ENCODE measurements at places on chromosomes 1 and 21.

DNA sequence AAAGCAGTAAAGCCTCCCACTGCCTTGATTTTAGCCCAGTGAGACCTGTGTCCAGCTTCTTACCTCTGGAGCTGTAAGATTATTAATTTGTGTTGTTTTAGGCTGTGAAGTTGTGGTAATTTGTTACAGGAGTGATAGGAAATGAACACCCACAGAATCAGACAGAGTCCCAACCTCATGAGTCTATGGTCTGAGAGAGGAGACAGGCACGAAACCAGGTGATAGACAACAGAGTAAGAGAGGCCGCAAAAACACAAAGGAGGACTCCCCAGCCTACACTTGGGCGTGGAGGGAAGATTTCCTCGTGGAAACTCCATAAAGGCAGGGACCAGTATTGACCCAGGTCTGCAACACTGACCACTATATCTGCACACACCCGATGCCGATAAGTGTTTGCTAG is 234.6 kb upstream of the JUN start:
- H3K4me3 ChIP-seq: no peak overlapping the region
- no peaks in the 10 kb centered on the region for H3K36me3 ChIP-seq
- H3K4me1 ChIP-seq: peaks cover 15% of the 10 kb centered on the region
- DNase-seq: no peak

- DNase-seq: no peak
- H3K27ac ChIP-seq: no peak overlapping the region
- H3K4me1 ChIP-seq: no peaks in the 10 kb centered on the region
- no peaks in the 10 kb centered on the region for H3K27me3 ChIP-seq
- no peak overlapping the region for H3K4me3 ChIP-seq
- no peaks in the 10 kb centered on the region for H3K36me3 ChIP-seq
Observed at GRCh38 chr1:194644528-194644927, 1458.1 kb upstream of the B3GALT2 start.

DNA sequence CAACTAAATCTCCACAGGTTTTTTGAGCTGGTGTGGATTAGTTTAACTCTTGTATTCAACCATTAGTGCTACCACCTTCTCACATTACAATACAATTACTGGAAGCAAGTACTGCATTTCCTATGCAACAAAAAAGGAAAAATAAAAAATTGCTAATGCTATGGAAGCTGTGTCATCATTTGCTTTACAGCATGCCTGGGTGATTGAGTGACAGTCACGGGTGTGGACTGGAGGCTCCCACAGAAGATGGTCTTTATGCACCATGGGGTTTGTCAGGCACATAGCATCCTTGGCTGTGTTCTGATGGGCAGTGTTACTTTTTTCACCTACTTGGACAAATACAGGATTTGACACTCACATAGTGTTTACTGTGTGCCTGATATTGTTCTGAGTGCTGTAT is 262.3 kb downstream of the TM2D1 start:
- H3K27me3 ChIP-seq: no peaks in the 10 kb centered on the region
- no peaks in the 10 kb centered on the region for H3K4me1 ChIP-seq
- no peak overlapping the region for H3K27ac ChIP-seq

- no peak overlapping the region for H3K4me3 ChIP-seq
- no peak for DNase-seq
- no peaks in the 10 kb centered on the region for H3K36me3 ChIP-seq
- no peaks in the 10 kb centered on the region for H3K27me3 ChIP-seq
Observed at GRCh38 chr1:200311256-200311655, 98.6 kb downstream of the ZNF281 start.

DNA sequence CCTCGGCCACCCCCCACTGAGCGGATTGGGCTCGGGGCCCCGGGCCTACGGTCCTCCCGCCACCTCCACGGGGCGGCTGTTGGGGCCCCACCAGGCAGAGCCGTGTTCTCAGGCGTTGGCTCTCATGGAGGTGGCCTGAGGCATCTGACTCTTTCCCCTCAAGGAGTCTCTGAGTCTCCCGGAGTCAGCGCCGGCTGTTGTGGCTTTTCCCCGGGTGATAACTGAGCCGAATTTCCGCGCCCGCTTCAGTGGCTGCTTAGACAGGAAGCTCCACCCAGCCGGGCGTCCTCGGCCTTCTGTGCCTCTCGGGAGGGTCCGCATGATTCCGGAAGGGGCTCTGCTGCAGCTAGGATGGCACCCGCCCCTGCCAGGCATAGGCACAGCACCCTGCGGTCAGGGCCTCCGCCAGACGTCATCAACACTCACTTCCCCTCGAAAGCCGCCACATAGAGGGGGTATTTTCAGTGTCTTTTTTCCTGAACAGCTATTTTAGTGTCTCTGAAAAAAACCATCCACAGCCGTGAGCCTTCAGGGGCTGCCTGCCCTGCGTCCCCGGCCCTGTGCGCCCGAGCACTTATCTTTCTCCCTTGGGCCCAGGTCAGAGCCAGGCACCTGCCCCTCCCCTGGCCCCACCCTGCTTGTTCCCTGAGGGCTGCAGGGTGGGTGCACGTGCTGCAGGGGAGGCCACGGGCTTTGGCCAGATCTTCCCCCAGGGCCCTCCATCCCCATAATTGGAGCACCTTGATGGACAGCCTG is 72.9 kb downstream of the SKI start:
- H3K36me3 ChIP-seq: peaks cover 16% of the 10 kb centered on the region
- H3K27me3 ChIP-seq: no peaks in the 10 kb centered on the region
- peak; percentile 37 for DNase-seq
- peak overlapping the region; percentile 83 for H3K27ac ChIP-seq

DNA sequence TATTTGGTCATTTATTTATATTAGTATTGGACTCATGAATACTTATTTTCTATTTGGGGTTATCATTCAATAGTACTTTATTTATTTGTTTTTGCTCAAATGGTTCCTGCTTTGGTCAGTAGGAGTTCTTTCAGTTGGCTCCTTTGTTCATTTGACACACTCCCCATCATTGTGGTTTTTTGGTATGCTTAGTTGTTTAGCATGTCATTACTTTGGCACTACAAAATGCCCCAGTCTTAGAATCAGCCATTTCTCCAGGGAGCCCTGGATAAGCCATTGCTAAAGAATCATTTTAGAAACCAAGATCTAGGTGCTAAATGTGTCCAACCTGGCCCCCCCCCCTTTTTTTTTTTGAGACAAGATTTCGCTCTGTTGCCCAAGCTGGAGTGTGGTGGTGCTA is 61.7 kb upstream of the MRPS6 start:
- peak; percentile 39 for DNase-seq
- H3K36me3 ChIP-seq: no peaks in the 10 kb centered on the region
- no peak overlapping the region for H3K27ac ChIP-seq
- H3K4me1 ChIP-seq: no peaks in the 10 kb centered on the region
- H3K27me3 ChIP-seq: no peaks in the 10 kb centered on the region

DNA sequence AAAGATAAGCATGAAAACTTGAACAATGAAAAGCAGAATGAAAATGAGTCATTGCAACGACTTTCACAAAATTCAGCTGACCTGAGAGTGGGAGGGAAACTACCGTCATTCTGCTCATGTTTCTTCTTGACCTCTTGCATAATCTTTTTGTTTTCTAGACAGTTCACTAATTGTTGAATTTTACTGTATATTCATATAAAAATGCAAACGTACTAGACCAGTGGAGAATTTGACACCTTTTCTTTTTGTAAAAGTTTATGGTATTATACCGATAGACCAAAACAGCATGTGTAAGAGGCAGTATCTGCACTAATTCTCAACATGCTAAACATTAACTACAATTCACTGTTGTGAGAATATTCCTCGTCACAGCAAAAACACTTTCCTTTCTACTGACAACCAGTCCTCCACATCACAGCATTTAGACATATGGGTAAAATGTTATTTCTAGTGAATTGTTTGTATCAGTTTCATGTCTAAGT is 137.8 kb downstream of the GREM2 start:
- H3K4me3 ChIP-seq: no peak overlapping the region
- no peaks in the 10 kb centered on the region for H3K27me3 ChIP-seq
- H3K4me1 ChIP-seq: no peaks in the 10 kb centered on the region

GRCh38 chr1:20373286-20373685 is 82.6 kb downstream of the VWA5B1 start:
- no peak for DNase-seq
- H3K36me3 ChIP-seq: no peaks in the 10 kb centered on the region
- H3K27ac ChIP-seq: no peak overlapping the region
- H3K4me3 ChIP-seq: no peak overlapping the region
- peaks cover 2% of the 10 kb centered on the region for H3K4me1 ChIP-seq

DNA sequence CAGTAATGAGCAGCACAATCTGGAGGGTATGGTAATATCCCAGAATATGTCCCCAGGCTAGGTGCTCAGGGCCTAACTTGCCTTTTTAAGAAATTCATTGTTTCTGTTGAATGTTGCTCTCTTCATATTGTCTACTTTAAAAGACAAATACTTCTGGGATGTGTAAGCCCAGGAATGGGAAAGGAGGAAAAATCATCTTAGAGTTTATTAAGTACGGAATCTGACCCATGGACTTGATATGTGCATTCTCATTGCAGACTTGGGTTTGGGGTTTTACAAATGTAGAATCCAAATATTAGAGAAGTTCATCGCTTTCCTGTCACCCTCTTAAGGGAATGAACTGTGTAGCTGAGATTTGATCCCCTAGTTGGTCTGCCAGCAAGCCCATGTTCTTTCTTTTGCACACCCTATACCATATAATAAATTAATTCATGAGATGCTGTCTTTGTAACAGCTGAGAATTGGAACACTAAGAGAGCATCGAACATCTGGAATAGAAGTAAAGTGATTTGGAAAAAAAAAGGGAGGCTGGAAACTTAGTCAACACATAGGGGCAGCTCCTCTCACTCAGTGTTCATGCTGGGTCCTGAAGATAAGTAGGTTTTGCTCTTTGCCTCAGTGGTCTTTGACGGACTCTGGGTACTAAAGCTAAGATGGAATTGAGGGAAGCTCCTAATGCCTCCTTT is 235.8 kb upstream of the C1orf105 start:
- peak; percentile 52 for DNase-seq
- no peaks in the 10 kb centered on the region for H3K27me3 ChIP-seq
- H3K27ac ChIP-seq: no peak overlapping the region
- peaks cover 8% of the 10 kb centered on the region for H3K4me1 ChIP-seq

- H3K4me3 ChIP-seq: no peak overlapping the region
- H3K27ac ChIP-seq: no peak overlapping the region
- H3K36me3 ChIP-seq: no peaks in the 10 kb centered on the region
- no peaks in the 10 kb centered on the region for H3K27me3 ChIP-seq
Observed at GRCh38 chr1:187264995-187265602, 436.4 kb downstream of the PLA2G4A start.

All from fibroblast of lung (primary cell).